Stimulated activated CD8-positive, alpha-beta memory T cell treated with anti-CD3 and anti-CD28 coated beads, Interleukin-4, amount 100 ng/mL, for 24 hours (primary cell): ENCODE measurements at places on chromosomes 4 and X.

DNA sequence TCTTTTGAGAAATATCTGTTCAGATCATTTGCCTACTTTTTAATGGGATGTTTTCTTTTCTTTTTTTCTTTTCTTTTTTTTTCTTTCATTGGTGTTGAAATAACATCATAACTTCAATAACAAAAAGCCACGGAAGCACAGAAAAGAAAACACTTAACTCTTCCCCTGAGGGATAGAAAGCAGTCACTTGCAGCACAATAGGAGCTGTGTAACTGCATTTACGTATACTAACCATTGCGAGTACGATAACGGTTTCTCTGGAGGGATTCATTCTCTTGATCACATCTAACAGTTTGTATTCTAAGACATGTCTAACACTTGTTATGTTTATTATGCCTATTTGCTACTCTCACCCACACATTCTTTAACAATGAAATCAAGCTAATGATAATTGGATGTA, 27.3 kb downstream of the C4orf46 start:
- no peak for DNase-seq

- no peak for DNase-seq
Measured at GRCh38 chr4:140789759-140790158, 33.6 kb upstream of the TBC1D9 start.

DNA sequence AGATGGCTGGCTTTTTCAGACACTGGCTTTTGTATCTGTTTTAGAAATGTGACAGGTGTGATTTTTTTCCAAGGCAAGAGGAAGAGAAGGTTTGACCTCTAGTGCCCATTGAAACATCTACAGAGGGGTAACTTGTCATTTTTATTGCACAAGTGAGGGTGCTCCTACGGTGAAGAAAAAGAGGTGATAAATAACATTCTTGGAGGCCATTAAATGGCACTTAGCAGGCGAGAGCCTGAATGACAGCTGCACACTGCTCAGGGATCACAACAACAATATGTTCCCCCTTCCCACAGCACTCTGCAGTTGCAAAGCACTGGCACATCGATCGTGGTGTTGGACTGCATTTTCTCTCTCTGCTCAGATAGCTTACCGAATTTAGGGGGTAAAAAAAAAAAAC, 22.9 kb downstream of the FAM184B start:
- DNase-seq = no peak

- DNase-seq = no peak
Measured at GRCh38 chrX:13131396-13132137, 87.1 kb upstream of the FAM9C start.

GRCh38 chr4:187128976-187129375, 405.3 kb upstream of the FAT1 start:
- no peak for DNase-seq
